ENCODE measurements at places on chromosomes 12 and 14.

DNA sequence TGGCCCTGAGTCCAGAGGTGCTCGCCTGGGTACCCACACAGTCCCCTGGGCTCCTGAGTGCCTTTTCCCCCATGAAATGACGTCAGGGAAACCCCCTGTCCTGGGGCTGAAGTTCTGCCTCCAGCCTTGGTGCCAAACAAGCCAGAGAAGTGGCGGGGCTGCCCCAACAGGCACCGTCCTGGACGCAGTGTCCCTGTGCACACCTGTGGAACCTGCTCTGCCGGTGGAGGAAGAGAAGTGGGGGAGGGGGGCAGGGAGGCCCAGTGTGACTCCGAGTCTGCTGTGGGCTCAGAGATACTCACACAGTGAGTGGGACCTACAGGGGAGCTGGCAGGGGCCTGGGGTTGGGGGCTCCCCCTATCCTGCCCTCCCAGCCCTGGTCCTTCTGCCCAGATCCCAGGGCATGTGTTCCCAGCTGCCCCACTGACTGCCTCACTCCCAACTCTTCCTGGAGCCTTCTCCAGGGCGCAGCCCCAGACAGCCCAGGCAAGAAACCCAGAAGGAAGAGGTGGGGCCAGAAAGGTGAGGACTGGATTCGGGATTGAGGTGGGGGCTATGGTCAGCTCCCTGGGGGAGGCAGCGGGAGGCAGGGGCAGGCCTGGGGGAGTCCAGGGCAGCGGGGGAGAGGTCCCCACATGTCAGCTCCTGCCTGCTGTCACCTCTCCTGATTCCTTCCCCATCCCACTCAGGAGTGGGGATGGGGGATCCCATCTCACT, 24.7 kb downstream of the CCDC85C start:
- DNase-seq, result no peak

GRCh38 chr12:58882826-58883225, 37.5 kb downstream of the LRIG3 start:
- DNase-seq, result no peak

DNA sequence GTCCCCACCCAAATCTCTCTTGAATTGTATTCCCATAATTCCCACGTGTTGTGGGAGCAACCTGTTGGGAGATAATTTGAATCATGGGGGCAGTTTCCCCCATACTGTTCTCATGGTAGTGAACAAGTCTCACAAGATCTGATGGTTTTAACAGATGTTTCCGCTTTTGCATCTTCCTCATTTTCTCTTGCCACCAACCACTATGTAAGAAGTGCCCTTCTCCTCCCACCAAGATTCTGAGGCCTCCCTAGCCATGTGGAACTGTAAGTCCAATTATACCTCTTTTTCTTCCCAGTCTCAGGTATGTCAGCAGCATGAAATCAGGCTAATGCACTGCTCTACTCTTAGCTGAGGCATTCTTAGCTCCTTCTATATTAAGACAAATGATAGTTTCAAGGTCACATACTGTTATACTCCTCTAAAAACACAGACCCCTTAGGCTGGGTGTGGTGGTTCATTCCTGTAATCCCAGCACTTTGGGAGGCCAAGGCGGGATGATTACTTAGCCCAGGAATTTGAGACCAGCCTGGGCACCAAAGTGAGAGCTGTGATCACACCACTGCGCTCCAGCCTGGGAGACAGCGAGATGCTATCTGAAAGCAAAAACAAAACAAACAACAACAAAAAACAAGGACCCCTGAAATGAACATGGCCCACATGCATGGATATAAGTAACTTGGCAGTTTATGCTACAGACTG, 3.6 kb downstream of the SCAF11 start:
- DNase-seq, result no peak

DNA sequence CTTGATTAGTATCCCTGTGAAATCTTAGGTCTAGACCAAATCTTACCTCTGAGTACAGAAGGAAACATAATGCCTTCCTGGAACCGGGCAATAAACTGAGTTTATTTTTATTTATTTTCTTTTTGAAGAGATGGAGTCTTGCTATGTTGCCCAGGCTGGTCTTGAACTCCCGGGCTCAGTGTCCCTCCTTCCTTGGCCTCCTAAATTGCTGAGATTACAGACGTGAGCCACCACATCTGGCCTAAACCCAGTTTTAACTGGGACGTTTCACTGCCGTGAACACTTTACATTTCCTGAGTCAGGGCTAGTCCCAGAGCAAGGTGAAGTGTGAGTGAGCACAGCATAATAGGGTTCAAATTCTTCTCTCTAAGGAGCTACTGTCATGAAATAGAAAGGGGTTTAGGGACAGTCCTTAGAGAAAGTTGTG, 671 bp downstream of the GUCY2C start:
- no peak for DNase-seq

DNA sequence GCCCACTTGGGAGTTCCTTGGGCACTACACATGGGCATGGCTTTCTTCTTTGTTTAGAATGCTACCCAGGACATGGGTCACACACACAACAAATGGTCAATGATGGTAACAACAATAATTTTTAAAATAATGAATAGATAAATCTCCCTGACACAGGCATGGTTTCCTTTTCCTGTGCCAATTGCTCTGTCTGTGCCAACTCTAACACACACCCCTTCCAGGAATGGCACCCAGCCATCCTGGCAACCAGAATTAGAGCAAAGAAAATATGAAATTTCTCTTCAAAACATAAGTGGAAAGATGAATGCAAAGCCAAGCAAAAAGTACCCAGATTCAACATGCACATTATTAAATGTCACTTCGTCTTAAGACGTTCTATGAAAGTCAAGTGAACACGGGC, 104.9 kb upstream of the SOX5 start:
- DNase-seq, result no peak

DNA sequence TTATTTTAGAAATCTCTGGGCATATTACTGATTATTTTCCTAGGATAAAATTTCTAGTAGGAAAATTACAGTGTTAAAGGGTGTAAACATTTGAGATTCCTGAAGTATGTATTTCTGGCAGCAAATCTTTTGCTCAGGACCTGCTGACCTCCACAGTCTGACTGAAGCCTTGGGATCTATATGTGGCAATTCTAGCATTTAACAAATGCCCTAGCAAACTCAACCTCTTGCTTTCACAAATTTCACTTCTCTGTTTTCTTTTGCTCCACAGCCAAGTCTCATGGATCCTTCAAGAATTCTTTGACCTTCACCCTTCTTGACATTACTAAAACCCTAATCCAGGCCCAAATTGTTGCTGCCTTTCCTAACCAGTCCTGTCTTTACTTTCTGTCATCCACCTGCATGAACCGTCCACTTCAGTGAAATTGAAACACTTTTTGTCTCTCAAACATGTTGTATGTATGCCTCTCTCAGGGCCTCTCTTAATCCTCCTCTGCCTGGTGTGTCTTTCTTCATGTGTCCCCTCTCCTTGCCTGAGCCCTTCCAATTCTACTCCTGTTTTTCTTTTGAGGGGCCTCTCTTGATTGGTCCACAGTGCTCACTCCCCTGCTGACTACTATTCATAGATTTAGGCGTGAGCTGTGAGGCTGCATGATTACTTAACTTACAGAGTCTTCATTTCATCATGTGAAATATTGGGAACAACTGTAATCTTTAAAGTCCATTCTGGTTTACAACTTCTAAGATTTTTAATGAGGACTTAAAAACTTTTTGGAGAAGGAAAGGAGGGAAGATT, 5.1 kb upstream of the DYRK4 start:
- DNase-seq, result no peak

DNA sequence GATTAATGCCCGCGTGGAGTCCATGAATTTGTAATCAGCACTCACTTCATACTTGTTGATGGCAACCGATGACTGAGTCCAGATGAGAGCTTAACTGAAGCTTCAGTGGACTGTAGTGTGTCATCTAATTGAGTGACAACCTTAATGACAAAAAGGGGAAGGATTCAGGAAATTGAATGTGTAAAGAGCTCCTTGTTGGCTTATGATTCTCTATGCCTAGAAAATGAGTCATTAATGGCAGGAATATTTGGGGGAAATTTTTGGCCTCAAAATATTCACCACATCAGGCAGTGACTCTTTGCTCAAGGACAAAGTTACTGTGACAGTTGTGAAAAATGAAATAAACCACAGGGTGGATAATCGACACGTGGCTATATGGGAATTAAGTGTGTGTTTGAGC, 55.3 kb upstream of the STON2 start:
- no peak for DNase-seq

GRCh38 chr12:71865166-71865713, 25.7 kb downstream of the TBC1D15 start:
- no peak for DNase-seq

GRCh38 chr14:55620277-55620676, 40.3 kb downstream of the KTN1 start:
- DNase-seq, result no peak

GRCh38 chr12:9760699-9761418, at the start of gene CD69:
Gene CD69 (minus strand): TSS chr12:9760901. CDS start chr12:9760820, 81 bp downstream.
- no peak for DNase-seq

DNA sequence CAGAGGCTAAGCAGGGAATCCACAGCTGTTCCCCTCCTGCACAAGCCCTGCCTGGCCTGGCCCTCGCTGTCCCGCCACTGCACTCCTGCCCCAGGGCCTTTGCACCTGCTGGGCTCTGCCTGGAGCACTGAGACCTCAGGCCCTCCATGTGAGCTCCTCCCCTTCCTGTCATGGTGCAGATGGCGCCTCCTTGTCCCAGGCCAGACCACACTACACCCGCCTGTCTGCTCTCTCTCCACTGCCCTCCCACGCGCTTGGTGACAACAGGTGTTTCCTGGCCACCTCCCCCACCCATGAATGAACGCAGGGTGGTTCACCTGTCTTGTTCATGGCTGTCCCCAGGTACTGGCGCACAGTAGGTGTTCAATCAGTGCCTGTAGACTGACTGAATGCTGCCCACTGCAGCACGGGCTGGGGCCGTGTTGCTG, 82.9 kb downstream of the NCOR2 start:
- no peak for DNase-seq

- no peak for DNase-seq
Observed at GRCh38 chr14:71163050-71163841, 256.0 kb downstream of the PCNX1 start.

DNA sequence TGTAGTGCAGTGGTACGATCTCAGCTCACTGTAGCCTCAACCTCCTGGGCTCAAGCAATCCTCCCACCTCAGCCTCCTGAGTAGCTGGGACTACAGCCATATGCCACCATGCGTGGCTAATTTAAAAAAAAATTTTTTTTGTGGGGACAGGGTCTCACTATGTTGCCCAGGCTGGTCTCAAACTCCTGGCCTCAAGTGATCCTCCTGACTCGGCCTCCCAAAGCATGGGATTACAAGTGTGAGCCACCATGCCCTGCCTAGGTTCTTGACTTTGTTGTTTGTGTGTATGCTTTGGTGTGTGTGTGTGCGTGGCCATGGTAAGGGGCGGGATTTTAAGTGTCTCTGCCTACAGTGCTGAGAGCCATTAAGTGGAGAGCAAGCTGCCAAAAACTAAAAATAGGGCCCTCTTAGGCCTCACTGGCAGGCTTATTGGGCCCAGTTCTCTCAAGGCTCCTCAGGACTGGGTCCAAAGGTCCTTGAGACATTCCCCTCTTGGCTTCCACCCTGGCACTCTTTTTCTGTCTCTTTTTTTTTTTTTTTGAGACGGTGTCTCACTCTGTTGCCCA, 5.1 kb downstream of the COX14 start:
- no peak for DNase-seq

- no peak for DNase-seq
Observed at GRCh38 chr14:34926552-34926951, 51.4 kb upstream of the BAZ1A start.

- DNase-seq, result no peak
Observed at GRCh38 chr12:87603727-87604126, 425.5 kb downstream of the C12orf50 start.

GRCh38 chr12:56601503-56601902, 28.6 kb downstream of the BAZ2A start:
- no peak for DNase-seq
